SJSA1 (cell line): ENCODE measurements at places on chromosomes 16 and 17.

DNA sequence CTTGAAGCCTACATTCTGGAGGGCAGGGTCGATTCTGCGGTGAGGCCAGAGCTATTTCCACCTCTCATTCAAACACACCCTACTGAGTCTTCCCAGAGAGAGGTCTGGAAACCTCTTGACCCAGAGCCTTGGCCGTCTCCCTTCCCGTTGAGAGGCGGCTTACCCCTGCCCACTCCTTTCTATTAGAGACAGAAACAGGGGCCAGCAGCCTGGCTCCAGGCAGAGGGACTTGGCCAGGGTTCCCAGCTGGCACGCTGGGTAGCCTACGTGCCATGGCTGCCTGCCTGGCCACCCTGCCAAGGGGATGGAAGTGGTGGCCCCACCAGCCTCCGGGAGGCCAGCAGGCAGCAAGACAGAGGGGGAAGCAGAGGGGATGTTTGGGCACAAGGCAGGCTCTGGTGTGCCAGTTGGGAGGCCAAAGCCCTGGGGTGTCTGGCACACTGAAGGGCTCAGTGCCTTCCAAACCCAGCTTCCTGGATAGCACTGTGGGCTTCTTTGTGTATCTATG is 6.0 kb downstream of the STAC2 start:
- no peak for DNase-seq

- DNase-seq, result no peak
These were observed 5.8 kb downstream of the FBXL19 start for GRCh38 chr16:30929167-30929566.

- DNase-seq, result no peak
These were observed 30.1 kb downstream of the TIMM22 start for GRCh38 chr17:1027044-1027443.

DNA sequence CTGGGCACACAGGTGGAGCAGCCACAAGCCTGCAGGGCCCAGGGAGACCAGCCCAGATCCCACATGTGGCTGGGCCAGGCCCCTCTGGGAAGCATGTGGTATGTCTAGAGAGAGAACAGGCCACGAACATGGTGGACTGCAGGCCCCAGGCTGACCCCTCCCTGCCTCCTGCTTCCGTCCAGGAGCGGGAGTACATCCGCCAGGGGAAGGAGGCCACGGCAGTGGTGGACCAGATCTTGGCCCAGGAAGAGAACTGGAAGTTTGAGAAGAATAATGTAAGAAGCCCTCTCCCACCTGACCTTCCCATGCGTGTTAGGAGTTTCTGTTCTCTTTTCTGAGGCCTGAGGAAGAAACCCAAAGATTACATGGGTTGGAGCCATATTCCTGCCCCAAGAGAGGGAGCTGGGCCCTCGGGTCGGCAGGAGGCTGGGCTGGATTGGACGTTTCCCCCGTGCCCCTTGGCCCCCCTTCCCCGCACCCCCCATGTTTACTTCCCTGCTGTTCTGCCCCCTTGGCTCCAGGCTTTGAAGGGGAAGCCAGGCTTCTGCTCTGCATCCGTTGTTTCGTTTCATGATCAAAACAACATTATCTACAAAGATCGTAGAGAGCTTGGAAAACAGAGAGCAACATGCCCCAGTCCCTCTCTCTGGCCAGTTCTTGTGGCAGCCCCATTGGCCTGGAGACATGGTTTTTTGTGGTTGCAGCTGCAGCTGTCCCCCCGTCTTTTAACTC is 5.7 kb upstream of the TCAP start:
- no peak for DNase-seq

- DNase-seq, result peak; percentile 72
These were observed at the start of gene CMTM3 for GRCh38 chr16:66604376-66605176. TSS of gene CMTM3 (plus strand) at chr16:66604704. CDS start at chr16:66604806, 102 bp downstream.

GRCh38 chr16:306911-307370 is 24.0 kb downstream of the PDIA2 start:
- DNase-seq, result no peak

DNA sequence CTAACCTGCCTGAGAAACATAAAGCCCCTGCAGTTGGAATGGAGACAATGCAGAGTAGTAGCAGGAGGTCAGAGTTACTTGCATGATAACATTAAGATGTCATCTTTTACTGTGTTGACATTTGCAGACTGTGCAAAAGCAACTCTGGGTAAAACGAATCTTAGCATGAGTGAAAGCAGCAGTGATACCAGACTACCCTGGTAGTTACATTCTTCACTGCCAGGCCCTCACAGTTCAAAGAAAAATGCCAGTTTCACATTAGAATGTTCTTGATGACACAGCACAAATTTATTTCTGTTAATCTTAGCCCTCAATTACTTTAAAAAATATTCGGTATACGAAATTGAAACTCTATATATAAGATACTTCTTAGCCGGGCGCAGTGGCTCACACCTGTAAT is 12.2 kb downstream of the MPHOSPH6 start:
- DNase-seq, result no peak

DNA sequence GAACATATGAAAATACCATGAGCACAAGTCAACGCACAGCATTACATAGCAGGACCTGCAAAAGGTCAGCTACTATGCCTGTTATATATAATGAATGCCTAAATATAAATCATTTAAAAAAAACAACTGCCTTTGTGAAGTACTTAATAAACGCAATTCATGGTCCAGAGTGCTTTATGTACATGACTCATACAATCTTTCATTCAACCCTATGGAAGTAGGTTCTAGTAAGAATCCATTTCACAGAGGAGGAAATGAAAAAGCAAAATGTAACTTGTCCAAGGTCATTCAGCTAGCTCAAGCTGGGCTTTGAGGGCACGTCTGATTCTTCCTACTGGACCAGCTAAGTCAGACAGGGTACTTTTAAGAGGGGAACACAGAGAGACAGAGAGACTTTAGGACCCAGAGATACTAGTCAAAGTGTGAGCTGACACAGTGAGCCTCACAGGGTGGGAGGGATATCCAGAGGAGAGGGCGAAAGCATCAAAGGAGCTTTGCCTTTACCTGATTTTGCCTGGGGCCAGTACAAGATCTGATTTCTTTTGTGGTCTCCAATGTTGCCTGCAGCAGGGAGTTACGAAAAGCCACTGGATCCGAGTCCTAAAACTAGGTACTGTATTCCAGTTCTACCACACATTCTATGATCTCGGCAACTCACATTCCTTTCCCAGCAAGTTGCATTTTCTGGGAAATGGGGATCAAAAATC is 83.4 kb upstream of the ZFHX3 start:
- no peak for DNase-seq

DNA sequence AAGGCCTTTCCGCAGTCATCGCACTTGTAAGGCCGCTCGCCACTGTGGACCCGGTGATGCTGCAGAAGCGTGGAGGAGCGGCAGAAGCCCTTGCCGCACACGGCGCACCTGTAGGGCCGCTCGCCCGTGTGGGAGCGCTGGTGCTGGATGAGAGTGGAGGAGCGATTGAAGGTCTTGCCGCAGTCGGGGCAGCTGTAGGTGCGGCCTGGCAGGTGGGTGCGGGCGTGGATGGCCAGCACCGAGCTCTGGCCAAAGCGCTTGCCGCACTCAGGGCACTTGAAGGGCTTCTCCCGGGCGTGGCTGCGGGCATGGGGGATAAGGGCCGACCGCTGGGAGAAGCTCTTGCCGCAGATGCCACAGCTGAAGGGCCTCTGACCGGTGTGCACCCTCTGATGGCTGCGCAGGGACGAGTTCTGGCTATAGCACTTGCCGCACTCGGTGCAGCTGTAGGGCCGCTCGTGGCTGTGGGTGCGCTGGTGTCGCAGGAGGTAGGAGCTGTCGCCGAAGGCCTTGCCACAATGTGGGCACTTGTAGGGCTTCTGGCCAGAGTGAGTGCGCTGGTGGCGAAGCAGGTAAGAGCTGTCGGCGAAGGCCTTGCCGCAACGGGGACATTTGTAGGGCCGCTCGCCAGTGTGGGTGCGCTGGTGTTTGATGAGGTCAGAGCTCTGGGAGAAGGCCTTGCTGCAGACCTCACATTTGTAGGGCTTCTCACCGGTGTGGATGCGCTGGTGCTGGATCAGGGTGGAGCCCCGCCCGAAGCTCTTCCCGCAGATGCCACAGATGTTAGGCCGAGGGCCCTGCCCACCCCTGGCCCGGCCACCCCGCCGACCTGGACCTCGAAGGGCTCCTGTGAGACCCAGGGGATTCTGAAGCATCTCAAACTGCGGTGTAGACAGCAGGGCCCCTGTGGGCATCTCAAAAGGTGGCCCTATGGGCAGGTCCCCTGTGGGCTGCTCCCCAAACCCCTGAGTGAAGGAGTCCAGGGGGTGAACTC is 1.5 kb downstream of the ZNF768 start:
- DNase-seq, result no peak

GRCh38 chr17:62626719-62627218 is 701 bp upstream of the MRC2 start:
- DNase-seq, result peak; percentile 69

- DNase-seq, result no peak
These were observed 40.1 kb downstream of the ENGASE start for GRCh38 chr17:79114458-79115301.

GRCh38 chr16:79282806-79283205 is 317.7 kb downstream of the MAF start:
- DNase-seq, result no peak

DNA sequence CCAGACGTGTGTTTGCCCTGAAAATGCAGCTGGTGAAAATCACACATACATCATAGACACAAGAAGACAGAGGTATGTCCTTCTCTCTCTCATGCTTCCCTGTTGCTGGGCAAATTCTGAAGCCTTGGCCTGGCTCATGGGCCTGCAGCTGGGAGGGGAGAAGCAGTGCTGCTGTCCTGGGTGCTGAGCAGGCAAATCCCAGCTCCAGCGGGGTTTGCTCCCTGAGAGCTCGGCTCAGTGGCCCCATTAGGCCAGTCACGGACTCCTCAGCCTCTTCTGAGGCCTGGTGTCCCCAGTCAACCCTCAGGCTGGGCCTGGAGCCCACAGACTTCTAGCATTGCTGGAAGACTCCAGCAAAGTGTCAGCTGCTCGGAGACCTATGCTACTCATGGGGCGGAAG is 11.7 kb downstream of the RHBDL3 start:
- no peak for DNase-seq
